AG08395 (cell line): ENCODE measurements at places on chromosomes 2 and 18.

GRCh38 chr2:26347286-26347865, 787 bp upstream of the ADGRF3 start:
- no peak for DNase-seq

GRCh38 chr2:67802291-67802690, 260.5 kb downstream of the C1D start:
- no peak for DNase-seq

DNA sequence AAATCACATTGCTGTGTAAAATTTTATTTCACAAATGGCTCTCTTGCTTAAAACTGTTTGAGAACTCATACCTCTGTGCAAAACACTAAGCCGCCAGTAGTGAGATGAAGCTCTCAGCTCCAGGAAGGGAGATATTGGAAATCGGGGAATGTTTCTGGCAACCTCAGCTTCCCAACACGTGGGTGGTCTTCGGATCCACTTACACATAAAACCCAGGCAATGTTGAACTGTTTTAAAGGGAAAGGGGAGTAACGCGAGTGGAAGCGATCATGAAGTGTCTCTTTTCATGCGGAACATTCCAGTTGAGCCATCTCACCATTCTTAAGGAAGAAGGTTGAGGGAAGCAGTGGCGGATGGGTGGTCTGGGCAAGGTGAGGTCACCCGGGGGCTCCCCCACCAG, 136.8 kb downstream of the ASB1 start:
- DNase-seq, result no peak

- no peak for DNase-seq
These were observed 94.9 kb upstream of the PAPOLG start for GRCh38 chr2:60661073-60661738.

GRCh38 chr18:75810516-75810915, 383.0 kb upstream of the SMIM21 start:
- DNase-seq, result peak; percentile 15

GRCh38 chr2:149167001-149167780, 128.7 kb downstream of the LYPD6B start:
- no peak for DNase-seq

GRCh38 chr2:43178602-43179542, 47.5 kb downstream of the ZFP36L2 start:
- peak; percentile 91 for DNase-seq

GRCh38 chr2:148614014-148614321, 30.6 kb upstream of the EPC2 start:
- DNase-seq, result no peak

GRCh38 chr2:219515874-219516629, 1.8 kb downstream of the ASIC4 start:
- no peak for DNase-seq

GRCh38 chr2:241893265-241893664, 23.7 kb downstream of the RTP5 start:
- DNase-seq, result no peak

DNA sequence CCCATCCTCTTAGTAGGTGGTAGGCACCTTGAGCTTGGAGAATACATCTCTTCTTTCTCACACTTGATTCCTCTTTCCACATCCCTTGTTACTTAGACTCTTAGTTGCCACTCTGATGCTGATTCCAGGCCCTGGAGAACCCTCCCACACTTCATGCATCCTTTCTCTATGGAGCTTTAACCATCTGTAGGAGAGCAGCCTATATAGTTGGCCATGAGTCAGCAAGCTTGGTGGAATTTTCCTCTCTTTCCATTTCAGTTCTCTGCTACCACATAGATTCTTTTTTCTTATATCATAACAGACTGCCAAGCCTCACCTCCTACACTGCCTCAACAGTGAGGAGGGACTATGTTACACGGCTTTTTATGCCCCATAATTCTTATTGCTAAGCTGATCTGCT, 851.6 kb upstream of the CDH2 start:
- DNase-seq, result no peak

GRCh38 chr18:23547846-23548245, 38.5 kb downstream of the NPC1 start:
- DNase-seq, result peak; percentile 69

DNA sequence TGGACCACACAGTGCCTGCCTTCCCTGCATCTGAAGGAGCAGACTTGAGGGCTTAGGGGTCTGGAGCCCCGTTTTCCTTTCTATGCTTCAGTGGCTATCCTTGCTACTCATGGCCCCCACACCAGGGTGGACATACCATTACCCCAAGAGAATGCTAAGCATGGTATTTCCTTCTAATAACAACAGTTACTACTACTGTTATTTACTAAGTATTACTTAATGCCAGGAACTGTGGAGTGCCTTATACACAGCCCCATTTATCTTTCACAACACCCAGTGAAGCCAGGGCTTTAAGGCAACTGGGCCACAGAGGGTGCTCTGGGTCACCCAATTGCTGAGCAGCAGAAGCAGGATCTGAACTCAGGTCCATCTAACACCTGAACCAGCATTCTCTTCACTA, 5.8 kb upstream of the PAX8 start:
- no peak for DNase-seq

- DNase-seq, result no peak
These were observed 136.1 kb upstream of the CHAC2 start for GRCh38 chr2:53631313-53632125.

DNA sequence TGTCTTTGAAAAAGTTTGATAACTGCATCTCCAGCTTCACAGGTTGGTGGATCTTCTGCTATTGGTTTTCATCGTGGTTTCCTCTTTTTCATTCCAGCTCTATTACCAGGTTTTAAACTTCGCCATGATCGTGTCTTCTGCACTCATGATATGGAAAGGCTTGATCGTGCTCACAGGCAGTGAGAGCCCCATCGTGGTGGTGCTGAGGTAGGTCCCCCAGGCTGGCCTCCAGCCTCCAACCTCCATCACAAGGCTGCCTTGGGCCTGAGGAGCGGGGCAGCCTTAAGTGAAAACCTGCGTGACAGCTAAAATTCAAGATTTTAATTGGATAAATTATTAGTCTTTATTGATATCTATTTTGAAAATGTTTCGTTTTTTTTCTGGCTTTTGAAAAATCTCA, 9.7 kb downstream of the SEC11C start:
- no peak for DNase-seq

- DNase-seq, result no peak
These were observed 58.6 kb upstream of the HS6ST1 start for GRCh38 chr2:128377071-128377910.

DNA sequence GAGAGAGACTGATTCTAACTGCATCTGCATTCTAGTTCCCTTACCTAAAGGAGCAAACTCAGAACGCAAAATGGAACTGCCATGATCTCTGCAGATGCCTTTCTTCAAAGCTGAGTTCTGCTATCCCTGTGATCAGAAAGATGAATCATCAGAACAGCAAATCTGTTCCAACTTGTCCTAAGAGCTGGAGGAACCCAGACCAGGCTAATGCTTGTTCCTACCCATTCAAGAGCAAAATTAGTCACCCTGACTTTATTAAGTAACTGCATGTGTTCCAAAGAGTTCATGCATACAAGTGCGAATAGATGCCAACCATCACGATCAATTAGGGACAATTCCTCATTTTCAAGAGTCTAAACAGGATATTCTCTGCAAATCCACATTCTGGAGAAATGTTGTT, 46.5 kb downstream of the MBP start:
- DNase-seq, result peak; percentile 91

GRCh38 chr2:221529943-221530652, 42.0 kb downstream of the EPHA4 start:
- DNase-seq, result peak; percentile 55

- DNase-seq, result no peak
These were observed 409.2 kb upstream of the SPHKAP start for GRCh38 chr2:228590681-228591080.

DNA sequence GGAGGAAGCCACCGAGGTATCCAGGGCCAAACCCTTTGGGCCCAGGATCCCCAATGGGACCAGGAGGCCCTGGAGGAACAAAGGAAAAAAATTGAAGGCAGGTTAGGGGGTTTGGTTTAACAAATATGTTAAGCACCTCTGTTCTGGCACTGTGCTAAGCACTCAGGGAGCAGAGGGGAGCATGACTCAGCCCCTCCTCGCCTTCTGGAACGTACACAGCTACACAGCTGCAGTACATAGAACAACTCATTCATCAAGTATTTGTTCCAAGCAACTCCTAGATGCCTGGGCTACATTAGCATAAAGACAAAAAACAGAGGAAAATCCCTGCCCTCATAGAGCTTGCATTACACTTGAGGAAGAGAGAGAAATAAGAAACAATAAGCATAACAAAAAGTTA, 153.6 kb downstream of the COL4A4 start:
- no peak for DNase-seq

DNA sequence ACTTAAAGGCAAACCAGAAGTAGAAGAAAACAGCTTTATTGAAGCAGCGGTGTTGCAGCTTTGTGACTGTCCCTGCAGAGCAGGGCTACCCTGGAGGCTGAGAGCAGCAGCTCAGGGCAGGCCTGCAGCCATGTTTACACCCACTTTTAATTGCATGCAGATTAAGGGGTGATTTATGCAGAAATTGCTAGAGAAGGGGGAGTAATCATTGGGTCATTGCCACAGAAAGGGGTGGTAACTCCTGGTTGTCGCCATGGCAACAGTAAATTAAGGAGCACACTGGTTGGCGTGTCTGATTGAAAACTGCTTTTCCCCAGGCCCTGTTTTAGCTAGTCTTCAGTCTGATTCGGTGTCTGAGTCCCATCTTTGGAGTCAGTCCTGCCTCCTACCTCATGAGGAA, 195.4 kb upstream of the HDAC4 start:
- no peak for DNase-seq

GRCh38 chr2:156147594-156148330, 184.8 kb downstream of the NR4A2 start:
- no peak for DNase-seq

DNA sequence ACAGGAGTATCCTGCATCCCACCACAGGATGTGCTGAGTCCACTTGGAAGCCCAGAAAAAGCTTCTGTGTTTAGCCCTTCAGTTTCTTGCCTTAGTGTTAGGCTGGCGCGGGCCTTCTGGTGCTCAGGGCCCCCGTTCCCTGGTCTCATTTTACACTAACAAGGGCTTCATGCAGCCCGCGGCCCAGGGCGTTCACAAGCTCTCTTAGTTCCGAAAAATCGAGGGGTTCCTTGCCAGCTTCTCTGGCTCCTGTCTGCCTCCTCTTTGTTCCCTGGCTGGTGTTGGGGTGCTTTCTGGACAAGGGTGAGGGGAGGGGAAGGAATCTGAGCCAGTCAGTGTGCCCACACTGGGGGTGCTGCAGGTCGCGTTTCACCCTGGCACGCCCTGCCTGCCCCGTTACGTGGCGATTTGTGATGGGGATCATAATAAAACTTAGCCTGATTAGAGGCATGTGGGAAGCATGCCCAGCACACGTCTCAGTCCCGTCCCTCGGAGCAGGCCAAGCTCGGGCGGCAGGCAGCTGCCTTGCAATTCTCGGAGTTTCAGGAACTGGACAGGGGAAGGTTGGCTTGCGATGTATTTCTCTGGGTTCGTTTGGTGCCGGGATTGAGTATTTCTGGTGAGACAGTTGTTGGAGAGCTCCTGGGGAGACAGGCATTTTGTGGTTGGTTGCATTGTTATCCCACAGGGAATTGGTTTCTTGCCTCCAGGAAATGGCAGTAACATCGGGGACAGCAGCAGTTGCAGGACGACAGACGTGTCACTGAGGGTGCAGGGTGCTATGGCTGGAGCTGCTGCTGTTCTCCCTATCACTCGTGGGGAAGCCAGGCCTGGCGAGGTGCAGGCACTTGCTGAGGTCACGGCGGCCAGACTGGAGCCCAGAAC, 22.9 kb downstream of the SH3BP4 start:
- DNase-seq, result peak; percentile 78

- DNase-seq, result no peak
These were observed 23.1 kb downstream of the COL3A1 start for GRCh38 chr2:188997263-188997662.

DNA sequence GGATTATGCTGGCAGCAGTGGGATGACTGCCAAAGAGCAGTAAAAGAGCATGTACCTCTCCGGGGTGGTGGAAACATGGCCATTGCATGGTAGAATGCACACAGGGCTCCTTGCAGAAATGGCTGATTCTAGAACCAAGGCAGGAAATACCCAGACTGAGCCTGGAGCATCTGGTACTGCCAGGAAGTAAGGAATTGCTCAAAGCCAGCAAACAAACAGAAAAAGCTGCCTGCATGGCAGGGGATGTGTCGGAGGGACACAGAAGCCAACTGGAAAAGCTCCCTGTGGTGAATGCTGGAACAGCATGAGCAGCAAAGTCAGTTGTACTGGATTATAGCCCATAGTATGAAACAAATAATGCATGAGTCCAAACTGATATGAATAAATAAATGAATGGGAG, 78.0 kb upstream of the NFATC1 start:
- DNase-seq, result no peak

DNA sequence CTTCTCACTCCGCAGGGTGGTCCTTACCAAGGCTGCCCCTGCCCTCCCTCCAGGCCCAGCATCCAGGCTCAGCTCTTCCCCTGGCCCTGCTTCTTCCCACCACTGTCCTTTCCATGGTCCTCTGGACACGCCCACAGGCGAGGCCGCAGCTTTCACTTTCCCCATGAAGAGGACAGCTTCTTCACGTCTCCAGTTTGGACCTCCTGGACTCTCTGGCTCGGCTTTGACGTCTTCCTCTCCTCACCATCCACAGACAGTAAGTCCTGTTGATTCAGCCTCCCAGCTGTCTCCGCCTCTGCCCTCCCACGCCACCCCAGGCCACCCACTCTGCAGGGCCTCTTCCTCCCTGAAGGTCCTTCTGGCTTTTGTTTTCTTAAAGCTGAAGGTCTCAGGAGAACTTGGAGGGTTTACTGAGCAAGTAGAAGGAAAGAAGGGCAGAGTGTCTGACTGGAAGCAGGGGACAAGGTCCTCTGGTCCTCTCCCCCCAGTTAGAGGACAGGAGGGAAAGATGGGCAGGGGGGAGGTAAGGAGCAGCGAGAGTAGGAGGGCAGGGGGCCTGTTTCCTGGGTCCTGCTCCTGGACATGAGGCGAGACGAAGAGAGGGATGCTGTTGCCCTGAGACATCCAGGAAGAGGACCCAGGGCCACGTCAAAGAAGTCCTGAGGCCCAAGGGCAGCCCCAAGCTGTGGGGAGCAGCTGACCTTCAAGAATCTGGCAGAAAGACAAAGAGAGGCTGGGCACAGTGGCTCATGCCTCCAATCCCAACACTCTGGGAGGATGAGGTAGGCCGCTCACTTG, 24.7 kb upstream of the NMUR1 start:
- peak; percentile 46 for DNase-seq

DNA sequence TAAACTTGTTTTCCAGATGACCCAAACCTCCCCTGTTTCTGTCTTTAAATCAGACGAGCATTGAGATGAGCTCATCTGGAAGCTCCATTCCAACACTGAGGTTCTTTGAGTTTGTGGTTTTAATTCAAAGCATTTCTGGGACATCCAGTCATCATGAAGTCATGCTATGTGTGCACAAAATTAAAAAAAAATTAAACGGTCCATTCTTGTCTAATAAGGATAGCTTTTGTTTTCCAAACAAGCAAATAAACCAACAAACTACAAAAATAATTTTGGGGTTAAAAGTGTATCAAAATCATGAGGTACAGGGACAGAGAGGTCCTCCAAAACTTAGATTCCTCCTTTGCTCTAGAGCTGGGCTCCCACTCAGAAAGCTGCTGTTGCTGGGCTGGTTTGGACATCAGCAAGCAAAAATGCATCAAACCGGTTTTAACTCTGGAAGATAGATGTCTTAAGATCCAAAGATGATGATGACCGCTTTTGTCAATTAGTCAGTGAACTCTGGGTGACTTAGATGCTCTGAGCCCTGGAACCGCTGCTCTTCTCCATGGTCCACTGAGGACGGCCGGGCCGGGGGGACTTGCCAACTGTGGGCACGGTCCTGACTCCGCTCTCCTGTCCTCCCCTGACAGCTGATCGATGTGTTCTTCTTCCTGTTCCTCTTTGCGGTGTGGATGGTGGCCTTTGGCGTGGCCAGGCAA, 65.4 kb downstream of the TRPM8 start:
- peak; percentile 83 for DNase-seq
